Mucosa of gallbladder (tissue), 1 donor: ENCODE measurements at places on chromosomes 16 and 17. TPM values are rescaled to one million over a fixed set of nuclear protein-coding genes. Genes with fewer than 3 reads are reported as not detected.

The TNFRSF13B gene
- total RNA-seq: 0.32 TPM

- peak; percentile 35 for DNase-seq
These were observed 167.7 kb upstream of the CIBAR2 start for GRCh38 chr16:85279825-85280545.

The BTBD17 gene
- not detected for total RNA-seq

DNA sequence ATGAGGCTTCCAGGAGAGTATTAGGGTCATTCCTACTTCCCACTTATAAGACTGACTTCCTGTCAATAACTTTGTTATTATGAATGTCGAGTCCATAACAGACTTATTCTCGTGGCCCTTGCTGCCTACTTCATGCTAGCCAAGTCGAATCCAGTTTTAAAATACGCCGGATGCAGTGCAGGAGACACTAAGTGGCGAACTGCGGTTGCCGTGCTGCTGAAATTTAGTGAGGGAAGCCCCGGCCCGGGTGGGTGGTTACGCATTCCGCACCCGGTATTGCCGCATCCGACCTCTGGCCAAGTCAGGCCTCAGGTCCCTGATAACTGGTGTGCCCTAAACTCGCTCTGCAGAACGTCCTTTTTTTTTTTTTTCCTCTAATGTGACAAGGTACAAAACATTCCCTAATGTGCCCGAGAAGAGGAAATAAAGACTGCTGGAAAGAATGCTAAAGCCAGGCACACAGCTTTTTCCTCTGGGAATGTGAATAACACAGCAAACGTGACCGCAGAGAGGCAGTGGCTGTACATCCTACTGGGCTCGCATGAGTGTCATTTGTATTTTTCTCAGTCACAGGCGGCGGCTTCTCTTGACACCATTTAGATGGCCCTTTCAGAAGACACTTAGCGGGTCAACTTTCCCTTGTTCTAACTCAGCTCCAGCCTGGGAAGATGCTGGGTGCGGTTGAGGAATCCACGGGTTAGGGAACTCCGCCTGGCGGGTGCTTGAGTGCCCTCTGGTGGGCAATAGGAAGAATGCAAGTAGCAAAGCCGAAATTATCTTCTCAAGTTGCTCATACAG, 7.1 kb upstream of the AKTIP start:
- peak; percentile 74 for DNase-seq

GRCh38 chr16:29663016-29663806, at the start of gene SPN:
TSS of gene SPN (plus strand) at chr16:29663247. CDS start at chr16:29663729, 482 bp downstream.
- DNase-seq: no peak

GRCh38 chr16:4679156-4679849, 14.1 kb upstream of the NUDT16L1 start:
- DNase-seq: no peak
